H9 (cell line): ENCODE measurements at places on chromosomes 6 and 20. TPM values are rescaled to one million over a fixed set of nuclear protein-coding genes. Genes with fewer than 3 reads are reported as not detected.

TINAG gene
- not detected in 2 replicates for total RNA-seq

GRCh38 chr6:24907919-24908649 is 27.7 kb downstream of the RIPOR2 start:
- no peak for DNase-seq

DNA sequence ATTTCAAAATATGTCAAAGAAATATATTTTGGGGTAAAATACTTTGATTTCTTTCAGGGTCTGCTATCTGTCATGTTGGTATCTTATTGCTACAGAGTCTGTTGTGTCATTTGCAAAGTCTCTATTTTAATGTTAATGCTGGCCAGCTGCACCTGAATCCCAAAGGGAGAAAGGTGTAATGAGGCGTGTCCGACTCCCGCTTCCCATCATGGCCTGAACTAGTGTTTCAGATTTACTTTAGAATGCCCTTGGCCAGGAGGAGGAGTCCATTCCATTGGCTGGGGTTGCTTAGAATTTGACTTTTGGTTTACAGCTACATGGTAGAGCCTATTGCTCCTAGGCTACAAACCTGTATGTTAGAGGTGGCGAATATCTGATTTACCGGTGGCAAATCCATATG is 69.3 kb downstream of the FAM50B start:
- DNase-seq, result no peak

HMGN4 gene
- 50.4 and 54.7 TPM in 2 replicates for total RNA-seq

- no peak for DNase-seq
These were observed 130.4 kb upstream of the PREP start for GRCh38 chr6:105533301-105533700.

DNA sequence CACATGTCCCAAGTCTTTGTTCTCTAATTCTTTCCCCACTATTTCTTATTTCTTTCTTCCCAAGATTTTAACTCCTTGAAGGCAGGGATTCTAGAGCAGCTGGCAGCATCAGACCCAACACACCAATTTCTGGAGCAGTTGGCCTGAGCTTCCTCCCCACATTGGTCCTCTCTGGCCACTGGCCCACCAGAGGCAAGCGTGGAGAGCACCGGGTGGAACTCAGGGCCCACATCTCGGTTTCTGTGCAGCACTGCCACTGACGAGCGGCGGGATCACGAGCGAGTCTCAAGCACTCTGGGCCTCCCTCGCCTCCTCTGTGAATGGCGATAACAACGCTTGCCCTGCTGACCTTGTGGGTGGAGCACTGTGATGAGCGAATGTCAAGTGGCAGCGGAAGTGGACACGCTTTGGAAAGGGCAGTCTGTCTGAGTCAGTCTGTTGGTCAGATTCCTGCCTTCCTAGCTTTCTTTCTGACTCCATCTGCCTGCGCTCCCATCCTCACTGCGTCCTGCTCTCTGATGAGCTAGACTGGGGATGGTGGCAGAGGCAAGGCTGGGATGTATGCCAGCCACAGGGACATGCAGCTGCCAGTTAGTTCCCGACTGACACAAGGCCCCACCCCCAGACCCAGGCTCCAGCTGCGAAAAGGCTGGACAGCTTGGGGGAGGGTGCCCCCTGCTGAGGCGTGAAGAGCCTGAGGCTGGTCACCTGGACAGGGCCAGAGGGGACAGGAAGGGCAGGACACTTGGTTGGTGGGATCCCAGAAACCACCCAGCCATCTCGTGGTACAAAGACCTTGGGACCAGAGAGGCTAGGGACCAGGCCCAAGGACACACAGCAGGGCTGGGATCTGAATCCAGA is 4.5 kb upstream of the SPDEF start:
- no peak for DNase-seq

DNA sequence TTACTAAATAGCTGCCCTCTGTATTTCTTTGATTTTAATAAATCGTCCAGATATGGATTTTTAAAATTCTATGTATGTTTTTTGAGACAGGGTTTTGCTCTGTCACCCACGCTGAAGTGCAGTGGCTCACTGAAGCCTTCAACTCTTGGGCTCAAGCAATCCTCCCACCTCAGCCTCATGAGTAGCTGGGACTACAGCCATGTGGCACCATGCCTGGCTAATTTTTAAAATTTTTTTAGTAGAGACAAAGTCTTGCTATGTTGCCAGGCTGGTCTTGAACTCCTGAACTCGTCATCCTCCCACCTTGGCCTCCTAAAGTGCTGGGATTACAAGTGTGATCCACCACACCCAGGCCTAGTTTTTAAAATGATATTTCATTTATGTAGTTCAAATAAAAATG is 47.4 kb upstream of the DDR1 start:
- no peak for DNase-seq
